Aorta (tissue), 5 donors: ENCODE measurements at places on chromosomes 1 and 21. TPM values are rescaled to one million over a fixed set of nuclear protein-coding genes. Genes with fewer than 3 reads are reported as not detected.

DNA sequence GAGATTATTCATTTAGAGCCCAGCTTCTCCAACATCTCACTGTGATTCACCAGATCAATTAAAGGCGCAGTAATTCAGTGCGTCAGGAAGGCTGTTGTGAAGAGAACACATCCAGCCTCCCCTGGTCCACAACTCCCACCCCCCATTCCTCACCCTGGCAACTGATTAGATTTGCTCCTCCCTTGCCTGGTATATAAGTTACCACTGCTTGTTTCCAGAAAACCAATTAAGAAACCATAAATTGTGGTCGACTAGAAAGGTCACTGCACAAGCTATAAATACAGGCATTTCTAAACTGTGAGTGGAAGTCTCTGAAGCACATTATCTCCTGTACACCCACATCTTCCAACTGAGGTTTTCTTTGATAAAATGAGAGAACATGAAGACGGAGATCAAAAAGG lies 41.9 kb downstream of the FAM163A start:
- DNase-seq = no peak

NEK7 gene
- total RNA-seq = 106 TPM

GRCh38 chr1:10507111-10507879 lies 32.5 kb downstream of the PEX14 start:
- peak; percentile 81 for DNase-seq

PRELP gene
- total RNA-seq = 217 TPM

DNA sequence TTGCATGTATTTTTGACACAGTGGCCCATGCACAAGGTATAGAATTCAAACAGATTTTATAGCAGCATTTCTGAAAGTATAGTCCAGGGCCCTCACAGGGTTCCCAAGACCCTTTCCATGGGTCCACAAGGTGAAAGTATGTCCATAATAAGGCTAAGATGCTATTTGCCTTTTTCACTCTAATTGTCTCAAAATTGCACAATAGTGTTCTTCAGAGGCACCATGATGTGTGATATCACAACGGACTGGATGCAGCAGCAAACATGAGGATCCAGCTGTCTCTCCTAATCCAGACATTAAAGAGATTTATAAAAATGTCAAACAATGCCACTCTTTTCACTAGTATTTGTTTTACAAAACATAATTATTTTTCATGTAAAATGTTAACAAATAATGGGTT lies 88.8 kb upstream of the PRDX6 start:
- DNase-seq = no peak

- no peak for DNase-seq
Measured at GRCh38 chr1:108583757-108584427, 24.0 kb downstream of the EEIG2 start.

DNA sequence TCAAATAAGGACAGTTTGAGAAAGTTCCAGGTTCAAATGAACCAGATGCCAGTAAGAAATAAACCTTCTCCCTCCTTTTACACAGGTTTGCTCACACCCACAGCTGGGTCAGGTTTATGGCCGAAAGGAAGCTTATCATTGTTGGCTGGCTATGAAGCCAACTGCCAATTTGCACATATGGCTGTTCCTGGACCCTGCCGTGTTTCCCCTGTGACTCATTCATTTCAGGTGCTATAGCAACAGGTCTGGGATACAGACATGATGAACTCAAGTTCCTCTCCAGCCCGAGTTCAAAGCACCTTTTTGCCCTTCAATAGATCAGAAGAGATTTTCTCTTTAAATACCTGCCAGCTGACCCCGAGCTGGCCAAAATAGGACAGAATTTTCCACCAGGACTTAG lies 134.4 kb upstream of the SMYD2 start:
- DNase-seq = no peak

DNA sequence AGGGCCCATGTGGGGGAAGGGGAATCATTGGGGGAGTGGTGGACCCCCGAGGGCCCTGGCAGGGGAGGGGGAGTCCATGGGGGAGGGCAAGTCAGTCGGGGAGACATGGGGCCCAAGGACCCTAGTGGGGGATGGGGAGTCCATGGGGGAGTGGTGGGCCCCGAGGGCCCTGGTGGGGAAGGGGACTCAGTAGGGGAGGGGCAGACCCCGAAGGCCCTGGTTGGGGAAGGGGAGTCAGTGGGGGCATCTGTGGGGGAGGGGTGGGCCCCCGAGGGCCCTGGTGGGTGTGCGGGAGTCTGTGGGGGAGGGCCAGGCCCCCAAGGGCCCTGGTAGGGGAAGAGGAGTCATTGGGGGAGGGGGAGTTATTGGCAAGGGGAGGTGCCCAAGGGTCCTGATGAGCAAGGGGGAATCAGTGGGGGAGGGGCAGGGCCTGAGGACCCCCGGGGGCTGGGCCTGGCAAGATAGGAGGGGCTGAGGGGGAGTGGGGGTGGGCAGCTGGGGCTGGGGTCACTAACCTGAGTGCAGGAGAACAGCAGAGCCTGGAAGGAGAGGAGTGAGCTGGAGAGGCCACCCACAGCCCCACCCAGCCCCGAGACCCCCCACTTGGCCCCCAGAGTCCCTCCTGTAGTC lies 2.1 kb downstream of the MXRA8 start:
- DNase-seq = no peak

AVPR1B gene
- not detected for total RNA-seq

GRCh38 chr21:29424728-29425127 lies 126.0 kb downstream of the BACH1 start:
- DNase-seq = no peak

ITLN2 gene
- not detected for total RNA-seq

CLCA4 gene
- 0.13 TPM for total RNA-seq

GRCh38 chr1:175951627-175952026 lies 208.2 kb upstream of the TNR start:
- no peak for DNase-seq

DNA sequence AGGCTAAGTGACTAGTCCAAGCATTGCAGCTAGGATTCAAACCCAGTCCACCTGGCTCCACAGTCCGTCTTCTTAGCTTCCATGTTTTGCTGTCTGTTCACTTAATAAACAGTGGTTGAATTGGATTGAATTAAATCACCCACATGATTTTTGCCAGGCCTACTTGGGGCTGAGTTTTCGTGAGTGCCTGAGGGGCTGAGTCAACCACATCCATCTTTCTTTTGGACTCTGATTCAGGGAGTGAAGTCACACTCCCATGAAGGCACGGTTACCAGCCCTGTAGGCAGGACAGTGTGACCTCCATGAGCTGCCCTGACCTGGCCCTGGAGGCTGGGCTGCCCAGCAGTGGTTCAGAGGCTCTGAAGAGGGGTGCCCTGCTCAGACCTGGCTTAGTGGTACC lies 123.7 kb downstream of the ACTL8 start:
- DNase-seq = no peak

GRCh38 chr1:151774256-151774922 lies 11.1 kb upstream of the MRPL9 start:
- no peak for DNase-seq

PTPRC gene
- total RNA-seq = 46.6 TPM

OPTC gene
- total RNA-seq = not detected

GRCh38 chr1:81230983-81231728 lies 569.6 kb upstream of the ADGRL2 start:
- no peak for DNase-seq

- no peak for DNase-seq
Measured at GRCh38 chr1:234515821-234516241, 36.9 kb upstream of the TARBP1 start.

DNA sequence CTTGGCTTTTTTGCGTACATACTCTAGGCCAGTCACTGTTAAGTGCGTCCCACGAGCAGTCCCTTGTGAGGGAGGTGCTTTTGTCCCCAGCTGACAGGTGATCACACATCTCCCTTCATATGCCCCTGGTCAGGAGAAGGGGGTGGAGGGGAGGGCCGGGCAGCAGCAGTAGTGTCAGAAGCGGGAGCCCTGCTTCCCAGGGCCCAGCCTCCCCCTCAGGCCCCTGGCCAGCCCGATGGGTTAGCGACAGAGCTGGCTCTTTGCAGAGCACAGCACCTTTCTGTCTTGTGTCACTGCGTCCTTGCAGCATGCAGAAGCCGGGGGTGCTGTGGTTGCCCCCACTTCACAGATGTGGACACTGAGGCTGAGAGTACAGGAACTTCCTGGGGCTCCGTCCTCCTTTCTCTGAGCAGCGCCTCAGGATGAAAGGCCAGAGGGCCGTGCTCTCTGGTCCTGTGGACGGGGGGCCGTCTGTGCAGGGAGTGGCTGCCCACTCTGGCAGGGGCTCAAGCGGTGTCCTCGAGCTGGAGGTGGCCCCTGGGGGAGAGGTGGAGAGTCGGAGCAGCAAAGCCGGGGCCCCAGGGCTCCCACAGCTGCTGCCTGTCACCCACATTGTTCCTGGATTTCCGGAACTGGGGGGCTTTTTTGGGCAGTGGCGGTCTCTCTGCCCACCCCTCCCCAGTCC lies 5.9 kb downstream of the TMEM201 start:
- DNase-seq = peak; percentile 43

CFH gene
- 297 TPM for total RNA-seq

C1orf105 gene
- total RNA-seq = not detected

- DNase-seq = no peak
Measured at GRCh38 chr1:51952638-51953037, 37.9 kb downstream of the RAB3B start.

GRCh38 chr1:153030895-153031294 lies at the start of gene SPRR1B:
Gene SPRR1B, plus strand, starts transcription at chr1:153031203. Its CDS starts 1,143 bp downstream, at chr1:153032346.
- no peak for DNase-seq

- no peak for DNase-seq
Measured at GRCh38 chr1:87394513-87394912, 65.8 kb downstream of the LMO4 start.

ZNF683 gene
- total RNA-seq = 0.65 TPM

- DNase-seq = no peak
Measured at GRCh38 chr1:61670016-61670415, 54.9 kb downstream of the TM2D1 start.

GRCh38 chr1:54671985-54672608 lies 30.5 kb downstream of the MROH7 start:
- no peak for DNase-seq

RGS13 gene
- total RNA-seq = 1.5 TPM

GRCh38 chr1:222284466-222284865 lies 263.4 kb downstream of the HHIPL2 start:
- DNase-seq = no peak

DNA sequence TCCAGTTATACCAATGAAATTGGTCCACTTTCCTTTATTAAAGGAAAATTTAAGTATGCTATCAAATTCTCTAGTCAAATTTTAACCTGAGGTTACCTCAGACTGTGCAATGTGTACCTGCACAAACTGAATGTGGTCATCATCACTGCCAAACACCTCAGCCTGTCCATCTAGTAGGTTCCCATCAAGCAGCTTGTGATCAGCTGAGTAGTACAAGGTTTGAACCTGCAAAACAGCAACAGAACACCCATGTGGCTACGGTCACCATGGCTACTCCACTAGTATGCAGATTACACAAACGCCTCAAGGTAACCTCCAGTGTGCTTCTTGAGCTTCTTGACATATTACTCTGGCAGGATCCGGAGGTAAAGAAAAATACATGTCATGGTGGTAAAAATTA lies 11.6 kb downstream of the IVNS1ABP start:
- no peak for DNase-seq

GRCh38 chr1:192561301-192561700 lies 14.3 kb upstream of the RGS1 start:
- no peak for DNase-seq

DNA sequence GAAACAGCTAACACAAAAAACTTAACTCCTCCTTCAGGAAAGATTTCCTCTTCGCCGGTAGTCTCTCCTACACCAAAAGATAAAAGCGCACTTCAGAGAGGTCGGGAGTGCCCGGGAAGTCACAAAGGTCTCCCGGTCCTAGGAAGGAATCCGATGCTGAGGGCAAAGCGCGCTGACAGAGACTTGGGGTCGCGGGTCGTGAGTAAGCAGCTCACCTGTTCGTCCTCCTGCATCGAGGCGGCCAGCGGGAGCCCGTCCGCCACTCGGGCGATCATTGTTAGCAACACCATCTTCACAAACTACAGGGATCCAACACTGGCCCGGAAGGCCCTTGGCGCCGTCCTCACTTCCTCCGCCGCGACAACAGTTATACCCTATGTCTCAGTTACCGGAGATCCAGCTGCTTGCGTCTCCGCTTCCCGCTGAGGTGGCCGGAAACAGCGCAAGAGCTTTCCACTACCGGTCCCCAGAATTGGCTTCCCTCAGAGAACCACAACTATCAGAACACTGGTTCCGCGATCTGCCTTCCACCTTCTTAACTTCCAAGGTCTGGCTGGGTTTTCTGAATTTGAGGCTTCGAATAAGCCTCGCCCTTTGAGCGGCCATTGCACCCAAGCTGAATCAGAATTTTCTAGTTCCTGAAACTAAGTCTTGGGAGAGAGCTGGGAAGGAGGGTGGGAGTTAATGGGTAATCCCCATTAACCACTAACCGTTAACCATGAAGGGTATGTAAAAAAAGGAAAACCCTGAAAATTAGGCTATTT lies at the start of gene SEC22B:
TSS of gene SEC22B (minus strand) at position 429 of the 764 bp plus-strand sequence. CDS start at position 290, 139 bp downstream.
- DNase-seq = peak; percentile 93

RGS16 gene
- 9.2 TPM for total RNA-seq

DNA sequence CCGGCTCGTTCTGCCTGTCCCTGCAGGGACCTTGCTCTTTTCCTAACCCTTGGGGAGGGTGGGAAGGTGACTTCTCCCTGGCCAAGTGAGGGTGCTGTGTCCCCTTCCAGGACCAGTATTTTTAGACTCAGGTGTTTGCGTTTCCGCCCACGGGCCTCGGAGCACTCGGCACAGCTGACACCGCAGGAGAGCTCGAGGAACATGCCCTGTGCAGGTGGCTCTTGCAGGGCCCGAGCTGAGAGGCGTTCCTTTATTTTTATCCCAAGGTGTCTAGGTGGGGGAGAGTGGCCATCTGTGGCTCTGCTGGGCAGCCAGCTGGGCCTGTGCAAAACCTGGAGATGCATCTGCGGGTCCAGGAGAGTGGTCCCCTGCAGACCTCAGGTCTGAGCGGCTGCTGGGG lies 16.0 kb downstream of the PLCH2 start:
- no peak for DNase-seq

DNA sequence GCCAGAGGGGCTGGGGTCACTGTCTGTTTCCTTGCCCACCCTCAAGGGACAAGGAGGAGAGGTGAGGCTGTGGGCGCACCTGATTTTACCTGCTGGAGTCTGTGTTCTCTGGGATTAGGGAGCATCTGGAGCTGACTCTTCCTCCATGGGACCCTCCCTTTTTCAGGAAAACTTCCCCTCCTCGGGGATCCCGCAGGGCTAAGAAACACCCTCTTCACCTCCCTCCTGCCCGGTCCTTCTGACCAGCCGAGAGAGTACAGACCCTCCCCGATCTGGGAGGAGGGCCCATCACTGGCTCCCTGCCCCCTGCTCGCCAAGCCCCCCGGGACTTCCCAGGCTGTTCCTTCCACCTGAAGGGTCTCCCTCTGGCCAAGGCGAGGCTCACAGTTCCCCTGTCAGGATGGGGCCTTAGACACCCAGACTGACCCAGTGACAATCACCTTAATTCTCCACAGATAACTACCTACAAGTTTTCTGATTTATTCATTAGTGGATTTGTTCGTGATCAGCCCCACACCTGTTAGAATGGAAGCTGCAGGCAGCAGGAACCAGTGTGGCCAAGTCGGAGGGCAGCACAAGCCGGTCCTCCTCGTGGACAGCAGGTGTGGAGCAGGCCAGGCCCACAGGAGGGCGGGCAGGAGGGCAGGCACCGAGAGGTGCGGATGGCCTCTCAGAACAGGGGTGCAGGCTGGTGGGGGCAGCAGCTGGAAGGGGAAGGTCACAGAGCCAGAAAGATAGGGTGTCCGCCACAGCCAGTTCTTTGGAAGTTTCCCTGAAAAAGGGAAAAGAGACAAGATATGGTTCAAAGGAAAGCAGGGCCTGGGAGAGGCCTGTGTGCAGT lies 15.9 kb upstream of the SAMD11 start:
- DNase-seq = peak; percentile 47
